BE2C (cell line): ENCODE measurements at places on chromosomes 2 and 18.

GRCh38 chr2:212032032-212032431 lies 506.6 kb downstream of the ERBB4 start:
- DNase-seq, result no peak

DNA sequence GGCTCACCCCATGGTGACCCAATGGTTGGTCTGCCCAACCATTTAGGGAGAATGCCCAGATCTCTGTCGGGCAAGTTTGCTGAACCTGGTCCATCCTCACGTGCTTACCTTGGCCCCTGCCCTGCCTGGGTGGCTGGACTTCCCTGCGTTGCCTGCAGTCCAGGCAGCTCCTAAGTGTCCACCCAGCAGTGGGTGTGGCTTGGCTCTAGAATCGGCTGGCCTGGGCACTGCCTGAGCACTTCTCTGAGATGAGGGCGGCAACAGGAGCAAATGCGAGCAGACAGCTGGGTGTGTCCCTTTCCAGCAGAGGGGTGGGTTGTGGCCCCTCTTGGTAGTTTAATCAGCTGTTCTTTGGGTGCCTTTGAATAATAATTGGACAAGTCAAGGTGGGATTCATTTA lies 11.3 kb downstream of the PCARE start:
- DNase-seq, result no peak

- no peak for DNase-seq
Observed at GRCh38 chr2:181264001-181264400, 193.2 kb upstream of the ITGA4 start.

DNA sequence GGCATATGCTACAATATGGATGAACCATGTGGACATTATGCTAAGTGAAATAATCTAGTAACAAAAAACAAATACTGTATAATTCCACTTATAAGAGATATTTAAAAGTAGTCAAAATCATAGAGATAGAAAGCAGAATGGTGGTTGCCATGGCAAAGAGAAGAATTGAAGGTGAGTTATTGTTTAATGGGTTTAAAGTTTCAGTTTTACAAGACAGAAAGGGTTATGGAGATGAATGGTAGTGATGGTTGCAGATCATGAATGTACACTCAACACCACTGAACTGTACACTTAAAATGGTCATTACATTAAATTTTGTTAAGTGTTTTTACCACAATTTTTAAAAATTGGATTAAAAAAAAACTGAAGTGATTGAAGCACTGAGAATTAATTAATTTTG lies 298.2 kb upstream of the ZC3H15 start:
- no peak for DNase-seq

DNA sequence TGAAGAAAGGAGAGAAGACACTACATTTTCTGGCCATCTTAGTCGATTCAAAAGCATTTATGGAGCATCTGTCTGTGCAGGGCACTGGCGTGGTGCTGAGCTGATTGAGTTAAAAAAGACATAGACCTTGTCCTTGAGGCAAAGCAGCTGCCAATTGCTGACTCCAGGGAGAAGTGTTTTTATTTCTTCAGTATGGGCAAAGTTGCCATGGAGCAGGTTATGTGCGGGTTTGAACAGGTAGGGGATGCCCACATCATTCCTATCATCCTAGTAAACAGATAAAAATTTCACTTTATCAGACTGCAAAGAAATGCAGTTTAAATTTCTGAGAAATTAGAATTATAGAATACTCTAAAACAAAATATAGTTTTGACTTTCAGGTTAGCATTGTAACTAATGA lies 125.8 kb downstream of the NUP35 start:
- peak; percentile 6 for DNase-seq

- DNase-seq, result no peak
Observed at GRCh38 chr2:237616734-237617586, 10.4 kb upstream of the LRRFIP1 start.

GRCh38 chr2:30373881-30374302 lies 73.2 kb upstream of the LCLAT1 start:
- DNase-seq, result no peak

- DNase-seq, result no peak
Observed at GRCh38 chr2:22143840-22144239, 1020.1 kb downstream of the TDRD15 start.

DNA sequence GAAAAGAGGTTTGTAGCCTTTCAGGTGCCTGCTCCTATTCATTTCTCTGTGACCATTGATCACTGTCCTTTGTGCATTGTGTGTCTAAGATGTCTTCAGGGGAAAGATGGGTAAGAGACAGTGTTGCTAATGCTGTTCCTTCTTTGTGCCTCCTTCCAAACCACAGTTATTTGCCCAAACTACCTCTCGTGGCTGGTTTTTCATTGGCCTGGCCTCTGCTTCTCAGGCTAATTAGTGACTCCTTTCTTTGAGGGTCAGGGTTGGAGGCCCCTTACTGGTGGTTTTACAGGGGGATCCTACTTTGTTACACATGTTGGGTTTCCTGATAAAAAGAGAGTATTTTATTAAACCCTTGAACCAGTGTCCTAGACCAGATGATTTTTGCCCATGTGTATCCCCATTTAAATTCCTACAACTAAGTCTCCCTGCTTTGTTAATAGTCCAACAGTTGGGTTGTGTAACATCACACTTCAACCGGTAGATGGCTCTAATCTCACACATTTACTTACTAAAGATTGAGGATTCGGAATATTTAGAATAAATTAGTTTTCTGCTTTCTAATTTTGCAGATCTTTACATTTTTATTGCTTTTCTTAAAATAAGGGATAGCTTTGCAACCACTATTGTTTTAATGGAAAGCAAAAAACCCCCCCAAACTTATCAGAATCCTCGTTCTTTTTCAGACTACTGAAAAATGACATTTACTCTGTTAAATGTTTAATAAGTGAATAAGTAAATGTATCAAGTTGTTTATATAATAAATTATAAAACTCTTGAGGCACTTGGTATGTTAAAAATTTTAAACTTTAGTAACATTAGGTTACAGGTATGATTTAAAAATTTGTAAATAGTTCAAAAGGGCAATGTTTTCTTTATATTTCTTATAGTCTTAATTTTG lies 2.4 kb downstream of the MARS2 start:
- no peak for DNase-seq

DNA sequence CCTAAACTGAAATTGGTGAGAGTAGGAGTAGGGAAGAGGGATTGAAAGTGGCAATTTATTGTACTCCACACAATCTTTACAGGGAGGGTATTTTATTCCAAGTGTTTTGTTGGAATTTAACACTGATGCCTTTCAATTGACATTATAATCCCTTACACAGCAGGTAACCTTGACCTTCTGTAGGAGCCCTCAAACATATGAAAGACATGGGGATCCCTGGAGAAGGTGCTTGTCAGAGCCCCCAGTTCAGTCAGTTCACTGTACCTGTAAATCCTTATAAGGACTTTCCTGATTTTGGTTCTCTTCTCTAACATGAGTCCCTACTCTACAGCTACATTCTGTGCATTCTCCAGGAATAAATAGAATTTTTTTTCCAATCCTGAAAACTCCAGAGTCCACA lies 384.9 kb upstream of the NRP2 start:
- DNase-seq, result no peak
